ENCODE measurements at places on chromosomes 4 and X. TPM values are rescaled to one million over a fixed set of nuclear protein-coding genes. Genes with fewer than 3 reads are reported as not detected.

The SLC25A5 gene
- total RNA-seq, result 289 TPM

The COL4A6 gene
- total RNA-seq, result 1.1 TPM

The ADH1A gene
- total RNA-seq, result not detected

The ARSD gene
- 11.2 TPM for total RNA-seq

The GABRE gene
- total RNA-seq, result 2.3 TPM

The CFI gene
- total RNA-seq, result 1.1 TPM

The CETN2 gene
- total RNA-seq, result 42.1 TPM

The TNMD gene
- total RNA-seq, result not detected

The NRK gene
- not detected for total RNA-seq

The YIPF7 gene
- total RNA-seq, result not detected

The SHROOM3 gene
- 9.6 TPM for total RNA-seq

The CRLF2 gene
- not detected for total RNA-seq

The CCKAR gene
- not detected for total RNA-seq

The RAI2 gene
- not detected for total RNA-seq

The SLC10A4 gene
- total RNA-seq, result 0.49 TPM

The ARX gene
- not detected for total RNA-seq

The MAGEA12 gene
- total RNA-seq, result 93.6 TPM

The SERTM2 gene
- total RNA-seq, result not detected

The SRPK3 gene
- total RNA-seq, result 1.1 TPM

The MGAT4D gene
- not detected for total RNA-seq

The RAB33B gene
- total RNA-seq, result 9.3 TPM

The TKTL1 gene
- total RNA-seq, result not detected

The SSX1 gene
- total RNA-seq, result 2.0 TPM

The CLDN34 gene
- total RNA-seq, result 0.29 TPM

The VSIG4 gene
- not detected for total RNA-seq

The MSX1 gene
- 7.6 TPM for total RNA-seq

The SPANXN4 gene
- total RNA-seq, result not detected

The SPON2 gene
- total RNA-seq, result 7.7 TPM

The CRMP1 gene
- total RNA-seq, result not detected

The TCEAL6 gene
- not detected for total RNA-seq

The RAB39B gene
- 0.48 TPM for total RNA-seq

The CNKSR2 gene
- 0.24 TPM for total RNA-seq

The SERPINA7 gene
- not detected for total RNA-seq

The ODAPH gene
- not detected for total RNA-seq

The GPC4 gene
- not detected for total RNA-seq

The PAGE5 gene
- 41.0 TPM for total RNA-seq

The HAND2 gene
- 0.36 TPM for total RNA-seq

The MBNL3 gene
- 4.2 TPM for total RNA-seq

The TET2 gene
- 10.6 TPM for total RNA-seq

The LINC00632 gene
- total RNA-seq, result 0.48 TPM

The GYG2 gene
- 1.2 TPM for total RNA-seq

The PCYT1B gene
- 0.84 TPM for total RNA-seq

The ZNF718 gene
- 3.6 TPM for total RNA-seq

The CNGA1 gene
- not detected for total RNA-seq

The USP53 gene
- total RNA-seq, result 11.9 TPM

The CXXC4 gene
- total RNA-seq, result not detected

The EIF1AX gene
- 60.5 TPM for total RNA-seq

The CLGN gene
- total RNA-seq, result not detected

The BEND4 gene
- not detected for total RNA-seq

The USP17L21 gene
- not detected for total RNA-seq

The AFAP1 gene
- total RNA-seq, result 33.0 TPM

The SNCA gene
- 0.60 TPM for total RNA-seq

The SPP1 gene
- total RNA-seq, result 3.1 TPM

The DIAPH2 gene
- 8.4 TPM for total RNA-seq
